ENCODE measurements at places on chromosomes 7 and 10.
A peak's percentile ranks its signal among the peaks of the same experiment; 100 is the strongest.

DNA sequence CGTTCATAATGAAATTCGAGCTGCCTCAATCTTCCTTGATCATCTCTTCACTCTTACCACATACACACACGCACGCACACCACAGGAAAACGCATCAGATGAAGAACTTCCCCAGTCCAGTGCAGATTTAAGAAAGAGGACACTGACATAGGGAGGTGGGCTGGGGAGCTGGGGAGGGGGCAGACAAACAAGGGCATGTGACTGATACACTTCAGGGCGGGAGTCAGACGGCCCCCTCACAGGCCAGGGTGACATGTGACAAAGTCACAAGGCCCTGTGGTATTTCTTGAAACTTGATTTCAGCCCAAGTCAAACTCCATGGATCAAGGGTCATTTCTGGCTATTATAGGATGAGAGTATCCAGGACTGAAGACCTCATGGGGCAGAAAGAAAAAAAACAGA is 82.6 kb downstream of the KCNMA1 start:
- no peak for DNase-seq

DNA sequence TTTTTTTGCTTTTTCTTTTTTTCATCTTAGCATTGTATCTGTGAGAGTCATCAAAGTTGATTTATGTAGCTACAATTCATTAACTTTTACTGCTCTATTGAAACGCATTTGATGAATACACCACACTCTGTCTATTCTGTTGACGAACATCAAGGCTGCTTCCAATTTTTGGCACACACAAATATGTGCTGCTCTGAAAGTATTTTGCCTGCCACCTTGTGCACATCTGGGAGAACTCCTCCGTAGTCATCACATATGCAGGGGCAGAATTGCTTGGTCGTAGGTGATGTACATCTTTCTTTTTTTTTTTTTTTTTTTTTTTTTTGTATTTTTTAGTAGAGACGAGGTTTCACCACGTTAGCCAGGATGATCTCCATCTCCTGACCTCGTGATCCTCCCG is 796.8 kb downstream of the KCNMA1 start:
- DNase-seq = no peak

- DNase-seq = no peak
Measured at GRCh38 chr7:145263886-145264285, 428.0 kb upstream of the TPK1 start.

- no peak for DNase-seq
Measured at GRCh38 chr10:77290528-77291155, 347.0 kb downstream of the KCNMA1 start.

- peak; percentile 67 for DNase-seq
Measured at GRCh38 chr10:101062232-101063049, 652 bp downstream of the KAZALD1 start.

Data from activated naive CD4-positive, alpha-beta T cell treated with anti-CD3 and anti-CD28 coated beads for 36 hours (primary cell).